Right ventricle myocardium superior (tissue), 1 donor: ENCODE measurements at places on chromosomes 7 and 10. TPM values are rescaled to one million over a fixed set of nuclear protein-coding genes. Genes with fewer than 3 reads are reported as not detected.

GRCh38 chr7:128260069-128260795 is 19.2 kb downstream of the LEP start:
- DNase-seq, result no peak

DNA sequence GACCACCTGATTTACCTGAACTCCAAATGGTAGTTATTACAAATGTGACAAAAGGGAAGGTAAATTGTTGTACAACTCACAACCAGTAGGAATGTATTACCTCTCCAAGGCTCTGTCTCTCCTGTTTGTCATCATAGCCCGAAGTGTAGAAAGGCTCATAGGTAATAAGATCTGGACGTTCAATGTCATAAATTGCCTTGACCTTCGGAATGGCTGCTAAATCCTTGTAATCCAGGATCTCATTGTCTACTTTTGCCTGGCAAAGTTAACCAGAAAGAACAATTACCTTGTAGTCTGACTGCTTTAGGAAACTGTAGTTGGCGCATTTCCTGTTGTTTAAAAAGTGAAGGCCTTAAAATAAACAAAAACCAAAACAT is 68.6 kb upstream of the AFAP1L2 start:
- DNase-seq, result no peak

DNA sequence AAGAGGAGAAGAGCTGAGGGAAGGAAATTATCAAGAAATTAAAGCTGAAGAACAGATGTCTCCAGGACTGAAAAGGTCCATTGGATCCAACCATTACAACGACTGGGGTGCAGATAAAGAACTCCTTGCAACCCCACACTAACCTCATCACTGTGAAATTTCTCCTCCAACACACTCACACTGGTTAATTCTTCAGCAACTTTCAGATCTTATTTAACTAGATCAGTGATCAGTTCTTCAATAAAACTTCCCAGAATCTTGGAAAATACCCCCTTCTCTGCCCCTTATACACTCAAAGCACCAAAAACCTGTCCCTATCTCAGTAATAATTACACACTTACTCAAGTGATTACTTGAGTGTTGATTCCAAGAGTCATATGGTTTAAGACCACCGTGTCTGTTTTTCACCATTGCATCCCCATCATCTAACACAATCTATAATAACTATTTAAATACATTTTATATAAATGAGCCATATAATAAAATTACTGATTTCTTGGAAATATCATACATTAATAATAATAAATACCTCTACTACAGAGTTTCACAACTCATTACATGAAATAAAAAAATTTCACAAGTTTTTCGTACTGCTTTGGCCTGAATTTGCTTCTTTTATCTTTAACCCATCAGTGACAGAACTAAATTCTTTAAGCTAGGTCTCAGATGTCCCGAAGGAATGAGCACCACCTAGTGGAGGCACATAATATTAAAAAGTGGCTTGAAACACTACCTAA is 123.7 kb downstream of the MPP7 start:
- DNase-seq, result no peak

DNA sequence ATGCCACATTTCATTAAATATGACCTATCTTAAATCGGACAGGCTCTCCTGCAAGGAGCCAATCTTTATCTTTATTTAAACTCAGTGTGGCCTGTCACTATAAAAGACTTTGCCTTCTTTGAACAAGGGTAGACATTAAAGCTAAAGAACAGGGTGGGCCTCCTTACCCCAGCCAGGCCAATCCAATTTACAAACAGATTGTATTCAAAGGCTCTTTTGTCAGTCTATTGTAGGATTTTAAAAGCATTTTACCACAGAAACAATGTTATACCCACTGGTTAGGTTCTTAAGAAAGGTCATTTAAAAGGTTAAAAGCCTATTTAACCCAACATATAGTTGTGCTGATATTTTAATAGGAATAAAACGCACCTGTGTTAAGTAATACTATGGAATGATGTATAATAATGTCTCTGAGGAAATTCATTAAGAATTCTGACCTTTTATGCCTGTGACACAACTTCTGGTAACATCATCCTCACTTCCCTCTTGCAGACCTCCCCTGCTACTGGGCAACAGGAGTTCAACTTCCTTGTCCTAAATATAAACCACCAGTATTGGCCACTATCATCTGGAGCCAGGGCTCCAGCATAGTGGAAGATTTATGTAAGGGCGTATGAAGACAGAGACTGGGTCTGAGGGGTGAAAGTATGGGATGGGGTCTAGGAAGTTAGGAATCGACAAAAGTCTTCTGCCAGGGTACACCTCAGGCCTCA is 32.5 kb downstream of the MTERF1 start:
- DNase-seq, result no peak

- no peak for DNase-seq
Measured at GRCh38 chr7:142941541-142941940, 2.3 kb downstream of the LLCFC1 start.

GRCh38 chr10:131032329-131033165 is 279.0 kb downstream of the TCERG1L start:
- no peak for DNase-seq

- no peak for DNase-seq
Measured at GRCh38 chr7:13633857-13634256, 355.6 kb downstream of the ETV1 start.

GRCh38 chr7:19491821-19492452 is 216.9 kb downstream of the POLR1F start:
- DNase-seq, result no peak

- DNase-seq, result no peak
Measured at GRCh38 chr10:124357561-124357885, 61.2 kb downstream of the OAT start.

Gene MOSPD3
- 9.3 TPM for total RNA-seq

Gene GIGYF1
- 23.5 TPM for total RNA-seq

Gene ZNF786
- 2.3 TPM for total RNA-seq

Gene FBXL13
- 0.51 TPM for total RNA-seq
